ENCODE measurements at places on chromosomes 7 and 10. TPM values are rescaled to one million over a fixed set of nuclear protein-coding genes. Genes with fewer than 3 reads are reported as not detected.
A peak's percentile ranks its signal among the peaks of the same experiment; 100 is the strongest.

DNA sequence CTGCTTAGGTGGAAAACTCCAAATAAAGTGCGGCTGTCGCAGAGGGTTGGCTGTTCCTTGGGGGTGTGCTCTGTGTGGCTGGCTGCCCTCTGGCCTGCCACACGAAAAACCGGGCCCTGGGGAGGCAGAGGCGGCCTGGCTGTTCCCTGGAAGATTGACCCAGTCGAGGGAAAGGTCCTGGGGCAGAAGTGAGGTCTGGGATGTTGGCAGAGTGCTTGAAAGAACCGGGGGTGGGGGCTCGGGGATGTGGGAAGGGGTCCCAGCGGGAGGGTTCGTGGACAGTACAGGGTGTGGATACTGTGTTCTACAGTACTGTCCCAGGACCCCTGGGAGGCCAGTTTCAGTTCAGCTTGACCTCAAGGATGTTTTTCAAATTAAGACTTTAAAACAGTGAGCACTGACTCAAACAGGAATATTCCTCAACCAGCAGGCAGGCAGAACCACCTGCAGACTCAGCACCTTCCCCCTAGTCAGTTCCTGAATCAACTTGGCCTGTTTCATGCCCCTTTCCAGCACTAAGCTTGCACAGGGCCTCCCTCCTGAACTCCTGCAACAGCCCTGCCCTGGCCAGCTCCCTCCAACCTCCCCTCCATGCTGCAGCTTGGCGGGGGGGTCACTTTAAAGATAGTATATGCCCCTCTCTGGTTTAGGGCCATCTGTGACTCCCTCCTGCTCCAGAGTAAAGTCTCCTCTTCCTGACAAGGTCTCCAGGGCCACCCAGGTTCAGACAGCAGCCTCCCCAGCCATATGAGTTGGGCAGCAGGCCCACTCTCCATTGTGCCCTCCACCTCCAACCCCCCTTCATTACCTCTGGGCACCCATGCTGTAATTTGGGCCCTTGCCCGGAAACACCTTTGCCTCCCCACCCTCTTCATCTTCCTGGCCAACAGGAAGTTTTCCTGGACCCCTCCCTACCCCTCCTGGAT lies 3.2 kb upstream of the ATP6V1F start:
- no peak for DNase-seq

GRCh38 chr7:1508277-1508758 lies 4.1 kb upstream of the INTS1 start:
- DNase-seq = no peak

- DNase-seq = peak; percentile 67
Observed at GRCh38 chr7:139714163-139714901, 63.5 kb downstream of the HIPK2 start.

SLC29A3 gene
- 6.0 TPM for polyA plus RNA-seq

NKX1-2 gene
- not detected for polyA plus RNA-seq

DNA sequence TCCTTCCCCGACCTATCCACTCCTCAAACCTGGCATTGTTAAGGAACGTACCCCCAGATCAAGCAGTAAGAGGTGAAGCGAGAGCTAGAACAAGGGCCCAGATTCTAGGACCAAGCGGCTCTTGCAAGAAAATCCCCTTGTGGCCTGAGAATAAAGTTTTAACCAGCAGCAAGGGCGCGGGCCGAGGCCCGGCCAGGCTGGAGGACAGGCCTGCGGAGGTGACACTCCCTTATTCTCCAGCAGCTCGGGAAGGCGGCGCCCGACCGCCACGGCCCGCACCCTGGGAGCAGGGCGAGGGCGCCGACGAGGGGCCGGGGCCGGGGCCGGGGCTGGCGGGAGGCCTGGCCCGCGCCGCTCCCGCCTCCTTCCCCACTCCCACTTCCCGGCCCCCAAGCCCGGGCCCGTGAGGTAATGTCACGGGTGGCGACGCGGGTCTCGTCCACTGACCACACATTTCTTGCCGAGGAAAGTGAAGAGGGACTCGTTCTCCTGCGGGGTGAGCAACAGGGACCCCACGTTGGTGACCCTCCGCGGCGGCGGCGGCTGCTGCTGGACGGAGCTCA lies 551 bp downstream of the WASL start:
- DNase-seq = no peak

GRCh38 chr7:24213311-24213710 lies 70.7 kb upstream of the NPY start:
- DNase-seq = no peak

- DNase-seq = peak; percentile 73
Observed at GRCh38 chr7:101169838-101170551, 4.6 kb upstream of the VGF start.

DNA sequence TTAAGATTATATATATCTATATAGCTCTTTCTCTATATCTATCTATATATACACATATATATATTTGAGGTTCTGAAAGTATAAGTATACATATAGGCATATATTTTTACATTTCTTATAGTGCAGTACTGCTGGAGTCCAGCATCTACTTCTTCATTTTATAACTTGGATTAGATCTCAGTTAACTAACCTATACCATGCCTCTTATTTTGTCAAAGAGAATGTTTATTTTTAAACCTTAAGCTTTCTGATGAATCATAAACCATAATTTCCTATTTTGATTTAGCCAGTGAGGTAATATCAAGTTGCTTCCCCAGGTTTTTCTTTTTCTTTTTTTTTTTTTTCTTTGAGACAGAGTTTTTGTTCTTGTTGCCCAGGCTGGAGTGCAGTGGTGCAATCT lies 8.1 kb downstream of the ZNF32 start:
- no peak for DNase-seq

DNA sequence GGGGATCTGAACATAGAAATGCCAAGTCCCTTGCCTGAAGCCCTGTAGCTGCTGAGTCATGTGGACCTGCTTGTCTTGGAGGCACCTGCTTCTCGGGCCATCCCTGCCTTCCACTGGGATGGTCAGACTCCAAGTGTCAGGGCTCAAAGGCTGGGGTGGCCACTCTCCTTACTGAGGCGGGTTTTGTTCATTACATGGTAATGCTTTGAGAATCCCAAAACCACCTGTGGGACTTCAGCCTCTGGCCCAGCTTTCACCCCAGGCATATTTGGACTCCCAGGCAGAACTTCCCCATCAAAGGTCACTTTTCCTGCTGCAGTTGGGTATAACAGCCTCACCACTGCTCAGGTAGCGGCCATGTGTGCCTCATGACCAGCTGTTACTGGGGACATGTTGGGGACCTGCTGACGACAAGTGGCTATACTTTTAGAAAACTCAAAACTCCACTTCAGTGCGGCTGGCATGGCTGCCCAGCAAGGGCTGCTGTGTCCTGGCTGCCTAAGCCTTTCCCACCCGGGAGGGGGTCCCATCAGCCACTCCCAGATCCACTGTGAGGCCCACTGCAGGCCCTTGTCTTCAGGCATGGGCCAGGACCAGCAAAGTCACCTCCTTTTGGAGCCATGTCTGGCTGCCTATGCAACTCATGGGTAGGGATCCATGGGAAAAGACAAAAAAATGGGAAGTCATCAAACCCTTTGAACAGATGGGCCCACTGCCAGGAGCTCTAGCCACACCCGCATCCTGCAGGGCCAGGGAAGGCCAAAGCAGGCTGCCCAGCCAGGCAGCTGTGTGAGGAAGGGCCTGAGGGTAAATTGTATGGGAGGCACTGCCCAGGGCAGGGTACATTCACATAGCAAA lies 96.7 kb downstream of the ARHGAP22 start:
- no peak for DNase-seq

ABCB4 gene
- 23.4 TPM for polyA plus RNA-seq

FAM3C gene
- 93.6 TPM for polyA plus RNA-seq

- DNase-seq = no peak
Observed at GRCh38 chr7:13988731-13989125, 738 bp downstream of the ETV1 start.

IKZF1 gene
- polyA plus RNA-seq = 205 TPM

CALD1 gene
- polyA plus RNA-seq = not detected

MOGAT3 gene
- not detected for polyA plus RNA-seq

CHAT gene
- not detected for polyA plus RNA-seq

GRCh38 chr10:7922707-7923106 lies 104.4 kb downstream of the TAF3 start:
- no peak for DNase-seq

DNA sequence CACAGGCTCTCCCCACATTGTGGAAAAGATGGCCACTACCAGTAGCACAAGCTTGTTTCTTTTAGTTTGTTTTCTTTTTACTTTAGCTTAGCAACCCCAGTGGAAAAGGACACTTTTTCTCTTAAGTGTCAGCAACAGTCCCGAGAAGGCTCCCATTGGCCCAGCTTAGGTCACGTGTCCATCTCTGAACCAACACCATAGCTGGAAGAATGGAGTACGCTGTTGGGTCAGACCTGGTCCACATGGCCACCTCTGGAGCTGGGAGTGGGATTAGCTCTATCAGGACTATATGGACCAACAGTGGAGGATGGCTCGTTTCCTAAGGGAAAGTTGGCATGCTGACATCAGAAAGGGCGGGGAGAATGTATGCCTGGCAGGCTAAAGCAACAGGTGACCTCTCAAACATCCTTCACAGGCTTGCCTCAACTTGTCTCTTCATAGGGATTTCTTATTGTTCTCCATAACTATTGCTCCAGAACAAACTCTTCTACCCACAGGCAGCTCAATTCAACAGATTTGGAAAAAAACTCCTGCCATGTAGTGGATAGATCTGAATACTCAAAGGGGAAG lies 27.6 kb upstream of the NEUROG3 start:
- DNase-seq = no peak

GRCh38 chr10:12902851-12903358 lies 98.6 kb downstream of the CCDC3 start:
- no peak for DNase-seq

XRCC2 gene
- not detected for polyA plus RNA-seq

ADIRF gene
- polyA plus RNA-seq = not detected

- no peak for DNase-seq
Observed at GRCh38 chr7:36942955-36943354, 218.7 kb upstream of the AOAH start.

ZDHHC16 gene
- 31.3 TPM for polyA plus RNA-seq

GRCh38 chr10:22651276-22651980 lies 63.0 kb downstream of the PIP4K2A start:
- peak; percentile 45 for DNase-seq

GRCh38 chr10:118568327-118568848 lies 27.1 kb downstream of the PRLHR start:
- peak; percentile 28 for DNase-seq

- DNase-seq = no peak
Observed at GRCh38 chr7:1538544-1539180, 8.2 kb downstream of the MAFK start.

GRCh38 chr10:107653832-107654287 lies 489.4 kb upstream of the SORCS1 start:
- peak; percentile 11 for DNase-seq

GARS1 gene
- 51.5 TPM for polyA plus RNA-seq

GARIN1A gene
- polyA plus RNA-seq = not detected

SKIDA1 gene
- polyA plus RNA-seq = not detected

DNA sequence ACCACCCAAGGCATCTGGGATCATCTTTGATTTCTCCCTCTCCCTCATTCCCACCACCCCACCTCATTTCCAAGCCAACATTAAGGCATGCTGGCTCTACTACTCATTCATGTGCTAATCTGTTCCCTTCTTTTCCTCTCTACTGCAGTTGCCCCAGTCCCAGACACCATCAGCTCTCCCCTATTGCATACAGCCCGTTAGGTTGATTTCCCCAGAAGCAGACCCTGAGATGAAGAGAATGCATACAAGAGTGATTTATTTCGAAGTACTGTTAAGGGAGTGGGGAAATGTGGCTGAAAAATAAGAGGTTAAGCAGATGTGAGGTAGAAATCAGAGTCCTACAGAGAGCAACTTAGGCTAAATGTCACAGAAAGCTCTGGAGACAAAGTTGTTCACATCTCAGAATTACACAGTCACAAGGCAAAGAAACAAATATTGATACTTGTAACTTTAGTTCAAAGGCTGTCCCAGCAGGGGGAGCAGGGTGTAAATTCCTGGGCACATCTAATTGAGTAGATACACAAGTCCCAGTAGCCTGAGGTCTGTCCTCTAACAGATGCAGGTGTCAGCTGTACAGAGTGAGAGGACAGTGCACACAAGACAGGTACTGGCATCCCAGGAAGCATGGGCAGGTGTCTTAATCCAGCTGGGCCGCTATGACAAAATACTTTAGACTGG lies 20.9 kb downstream of the AKR1D1 start:
- DNase-seq = no peak

BICC1 gene
- not detected for polyA plus RNA-seq

DNA sequence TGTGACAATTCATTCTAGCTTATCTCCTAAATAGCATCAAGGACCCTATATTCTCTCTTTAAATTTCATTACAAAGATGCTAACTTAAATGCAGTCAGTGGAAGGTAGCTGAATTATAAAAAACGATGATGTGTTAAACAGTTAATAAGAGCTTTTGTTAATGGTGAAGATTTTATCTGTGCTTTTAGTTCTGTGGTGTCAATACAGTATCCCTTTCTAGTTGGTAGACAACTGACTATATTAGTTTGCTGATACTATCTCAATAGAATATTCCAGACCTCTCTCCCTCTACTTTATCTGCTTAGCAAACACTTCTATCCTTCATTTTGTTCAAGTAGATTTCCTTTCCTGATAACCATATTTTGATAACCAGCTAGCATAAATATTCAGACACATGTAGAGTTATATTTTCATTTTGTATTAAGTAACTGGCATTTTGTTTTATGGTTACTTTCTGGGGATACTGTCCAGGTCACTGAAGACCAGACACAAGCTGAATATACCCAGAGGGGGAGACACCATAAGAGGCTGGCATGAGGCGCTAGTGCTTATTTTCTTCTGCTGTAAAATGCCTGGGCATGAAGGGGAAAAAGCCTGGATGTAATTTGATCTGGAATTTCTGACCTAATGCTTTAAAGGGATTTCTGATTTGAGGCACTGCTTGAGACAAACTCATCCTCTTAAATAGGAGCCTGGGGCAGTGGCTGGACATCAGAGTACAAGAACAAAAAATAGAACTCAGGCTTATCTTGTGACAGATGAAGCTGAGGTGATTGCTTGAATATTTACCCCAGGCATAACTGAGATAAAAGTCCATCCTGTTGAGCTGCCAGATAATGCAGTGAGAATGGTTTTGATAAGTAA lies 197.5 kb downstream of the MALRD1 start:
- no peak for DNase-seq

DNA sequence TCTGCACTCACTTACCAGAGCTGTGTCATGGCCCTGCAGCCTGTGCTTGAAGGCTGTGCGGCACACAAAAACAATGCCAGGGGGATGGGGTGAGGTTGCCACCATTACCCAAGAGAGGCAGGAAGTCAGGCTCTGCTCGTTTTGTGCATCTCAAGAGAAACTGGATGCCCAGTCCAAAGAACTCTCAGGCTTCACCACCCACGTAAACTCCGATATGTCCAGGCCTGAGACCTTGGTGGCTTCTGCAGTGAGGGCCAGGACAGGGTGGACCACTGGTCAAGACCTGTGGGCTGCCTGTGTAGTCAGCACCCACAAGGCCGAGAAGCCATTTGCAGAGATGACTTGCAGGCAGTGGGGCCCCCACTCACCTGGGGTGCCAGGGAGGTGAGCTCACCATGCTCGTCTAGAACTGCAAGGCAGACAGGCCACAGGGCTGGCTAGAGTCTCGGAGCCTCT lies 54.7 kb upstream of the EBF3 start:
- DNase-seq = no peak

Data from naive B cell (primary cell).